ENCODE measurements at places on chromosomes 7 and 10. TPM values are rescaled to one million over a fixed set of nuclear protein-coding genes. Genes with fewer than 3 reads are reported as not detected.

The INHBA gene
- total RNA-seq: 44.8 TPM

The STAG3 gene
- total RNA-seq: 0.56 TPM

DNA sequence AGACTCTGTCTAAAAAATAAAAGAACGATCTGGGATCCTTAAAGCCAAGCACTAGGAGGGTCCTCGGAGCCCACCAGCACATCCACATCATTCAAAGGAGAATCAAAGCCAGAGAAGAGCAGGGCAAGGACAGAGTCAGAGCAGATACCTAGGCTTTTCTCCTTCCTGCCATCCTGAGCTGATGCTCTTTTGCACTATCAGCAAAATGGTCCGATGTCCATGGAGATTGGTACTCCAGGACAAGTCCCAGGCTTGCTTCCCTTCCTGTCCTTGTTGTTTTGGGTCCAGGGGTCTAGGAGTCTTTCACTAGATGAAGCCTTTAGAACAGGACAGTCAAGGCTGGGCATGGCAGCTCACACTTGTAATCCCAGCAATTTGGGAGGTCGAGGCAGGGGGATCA, 58.0 kb upstream of the ELN start:
- no peak for DNase-seq

GRCh38 chr7:51226063-51226755, 90.4 kb downstream of the COBL start:
- DNase-seq: no peak

The NXPH1 gene
- not detected for total RNA-seq

- DNase-seq: no peak
Observed at GRCh38 chr10:63574011-63574410, 52.8 kb downstream of the REEP3 start.

The TMEM176B gene
- 25.2 TPM for total RNA-seq

DNA sequence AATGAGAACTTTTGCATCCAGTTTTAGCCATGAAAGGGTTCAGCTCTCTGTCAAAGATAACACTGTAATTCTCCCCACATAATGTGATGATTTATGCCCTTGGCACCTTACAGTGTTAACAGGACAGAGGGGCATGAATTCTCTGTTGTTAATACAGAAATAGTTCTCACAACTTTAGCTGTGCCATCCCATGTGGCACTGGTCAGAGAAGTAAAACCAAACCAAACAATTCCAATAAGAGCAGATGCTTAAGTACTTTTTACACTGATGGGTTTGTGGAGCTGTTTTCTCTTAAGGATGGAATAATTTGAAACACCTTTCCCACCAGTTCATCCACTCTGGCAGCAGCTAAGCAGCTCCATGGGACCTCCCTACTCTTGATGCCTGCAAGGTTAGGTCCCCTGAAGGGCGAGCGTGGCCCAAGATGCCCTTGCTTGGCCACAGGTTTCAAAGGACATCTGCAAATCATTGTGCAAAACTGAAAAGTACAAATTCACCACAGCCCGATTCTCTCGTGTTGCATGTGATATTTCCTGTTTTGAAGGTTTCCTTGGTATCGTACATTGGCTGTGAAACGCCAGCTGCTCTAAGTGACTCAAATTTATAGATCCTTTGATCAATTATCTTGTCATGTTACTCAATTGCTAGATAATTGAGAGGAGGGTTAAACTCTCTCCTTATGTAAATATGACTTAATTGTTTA, 82.5 kb upstream of the CREB5 start:
- DNase-seq: no peak

The RBP3 gene
- not detected for total RNA-seq

GRCh38 chr10:109968953-109969759, 38.6 kb upstream of the ADD3 start:
- DNase-seq: no peak

DNA sequence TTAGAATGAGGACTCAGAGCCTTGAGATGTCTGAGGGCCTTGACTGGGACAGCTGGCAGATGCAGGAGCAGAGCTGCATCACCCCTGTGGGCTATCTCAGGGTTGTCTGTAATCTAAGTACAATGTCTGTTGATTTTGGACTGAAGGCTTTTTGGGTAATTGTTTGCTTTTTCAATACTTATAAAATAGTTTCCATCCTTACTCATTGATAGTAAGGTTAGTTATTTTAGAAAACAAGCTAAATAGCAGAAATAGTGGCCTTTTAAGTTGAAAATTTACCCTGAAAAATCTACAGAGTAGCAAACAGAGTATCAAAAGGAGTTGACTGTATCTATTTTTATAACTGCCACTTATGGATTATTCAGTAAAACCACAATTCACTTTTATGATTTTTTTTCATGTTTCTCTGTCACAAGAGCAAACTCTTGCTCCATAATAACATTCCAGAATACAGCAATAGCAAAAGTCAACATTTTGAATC, 179.7 kb downstream of the CFTR start:
- no peak for DNase-seq

GRCh38 chr10:34407324-34407805, 407.7 kb downstream of the PARD3 start:
- no peak for DNase-seq

DNA sequence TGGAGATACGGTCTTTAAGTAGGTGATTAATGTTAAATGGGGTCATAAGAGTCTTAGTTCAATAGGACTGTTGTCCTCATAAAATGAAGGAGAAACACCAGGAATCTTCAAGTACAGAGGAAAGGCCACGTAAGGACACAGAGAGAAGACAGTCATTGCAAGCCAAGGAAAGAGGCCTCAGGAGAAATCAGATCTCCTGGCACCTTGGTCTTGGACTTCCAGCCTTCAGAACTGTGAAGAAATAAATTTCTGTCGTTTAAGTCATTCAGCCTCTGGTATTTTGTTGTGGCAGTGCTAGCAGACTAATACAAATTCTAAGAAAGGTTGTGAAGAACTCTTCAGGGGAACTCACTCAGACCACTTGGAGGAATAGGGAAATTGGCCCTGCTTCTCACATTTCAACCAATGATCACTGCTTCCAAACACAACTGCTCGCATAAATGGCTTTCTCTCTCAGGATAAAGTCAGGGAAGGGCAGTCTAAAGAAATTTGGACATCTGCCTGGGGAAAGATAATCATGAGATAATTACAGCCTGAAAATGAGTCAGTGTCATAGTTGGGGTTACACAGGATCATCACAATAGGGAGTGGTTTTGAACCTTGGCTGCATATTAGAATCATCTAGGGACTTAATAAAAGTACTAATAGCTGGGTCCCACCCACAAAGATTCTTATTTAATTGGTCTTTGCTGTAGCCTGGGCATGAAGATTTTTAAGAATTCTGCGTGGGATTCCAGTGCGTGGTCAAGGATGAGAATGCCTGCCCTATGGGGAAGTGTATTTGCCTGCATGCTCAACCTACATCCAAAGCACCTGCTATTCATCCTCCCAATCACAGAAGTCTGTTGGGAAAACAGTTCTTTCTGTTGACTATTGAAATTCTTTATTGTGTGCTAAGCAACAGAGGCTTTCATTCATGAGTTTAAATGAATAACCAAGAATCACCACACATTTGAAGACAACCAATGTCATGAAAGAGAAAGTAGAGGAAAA, 310.6 kb upstream of the PLXDC2 start:
- no peak for DNase-seq

The MGMT gene
- 18.3 TPM for total RNA-seq

DNA sequence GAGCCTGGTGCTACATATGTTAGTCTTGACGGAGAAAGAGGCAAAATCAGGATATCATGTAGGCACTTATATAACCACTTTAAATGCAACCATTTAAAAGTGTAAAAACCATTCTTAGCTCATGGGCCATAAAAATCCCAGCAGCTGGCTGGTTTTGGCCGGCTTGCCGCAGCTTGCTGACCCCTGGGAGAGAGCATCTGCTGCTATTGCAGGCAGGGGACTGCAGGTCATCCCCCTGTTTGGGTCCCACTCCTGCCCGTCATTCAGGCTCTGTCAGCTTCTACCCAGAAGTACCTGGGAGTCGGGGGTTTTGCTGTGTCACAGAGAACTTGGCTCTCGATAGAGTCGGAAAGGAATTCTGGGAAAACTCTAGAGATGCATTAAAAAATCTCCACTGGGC, 187.4 kb downstream of the CUX1 start:
- DNase-seq: no peak

The UTF1 gene
- not detected for total RNA-seq

- DNase-seq: no peak
Observed at GRCh38 chr7:152424348-152425108, 11.3 kb downstream of the KMT2C start.

- DNase-seq: no peak
Observed at GRCh38 chr7:97342512-97342911, 225.0 kb downstream of the SDHAF3 start.

- no peak for DNase-seq
Observed at GRCh38 chr10:120505866-120506265, 48.8 kb downstream of the PLPP4 start.

The DRGX gene
- total RNA-seq: not detected

The FEZF1 gene
- total RNA-seq: not detected

- no peak for DNase-seq
Observed at GRCh38 chr10:103512591-103513379, 19.3 kb downstream of the NEURL1 start.

GRCh38 chr7:88169717-88170320, 50.0 kb downstream of the SRI start:
- DNase-seq: no peak

- no peak for DNase-seq
Observed at GRCh38 chr10:20674926-20675325, 222.2 kb downstream of the NEBL start.

GRCh38 chr10:69837261-69837660, 35.6 kb downstream of the COL13A1 start:
- DNase-seq: no peak

The LBX1 gene
- total RNA-seq: not detected

The MALRD1 gene
- 0.92 TPM for total RNA-seq

- no peak for DNase-seq
Observed at GRCh38 chr10:86311190-86311589, 55.4 kb downstream of the GRID1 start.

GRCh38 chr7:63040966-63041610, 957.6 kb upstream of the ZNF722 start:
- DNase-seq: no peak

- peak; percentile 88 for DNase-seq
Observed at GRCh38 chr7:37031571-37032257, 307.4 kb upstream of the AOAH start.

The TIAL1 gene
- total RNA-seq: 72.4 TPM

DNA sequence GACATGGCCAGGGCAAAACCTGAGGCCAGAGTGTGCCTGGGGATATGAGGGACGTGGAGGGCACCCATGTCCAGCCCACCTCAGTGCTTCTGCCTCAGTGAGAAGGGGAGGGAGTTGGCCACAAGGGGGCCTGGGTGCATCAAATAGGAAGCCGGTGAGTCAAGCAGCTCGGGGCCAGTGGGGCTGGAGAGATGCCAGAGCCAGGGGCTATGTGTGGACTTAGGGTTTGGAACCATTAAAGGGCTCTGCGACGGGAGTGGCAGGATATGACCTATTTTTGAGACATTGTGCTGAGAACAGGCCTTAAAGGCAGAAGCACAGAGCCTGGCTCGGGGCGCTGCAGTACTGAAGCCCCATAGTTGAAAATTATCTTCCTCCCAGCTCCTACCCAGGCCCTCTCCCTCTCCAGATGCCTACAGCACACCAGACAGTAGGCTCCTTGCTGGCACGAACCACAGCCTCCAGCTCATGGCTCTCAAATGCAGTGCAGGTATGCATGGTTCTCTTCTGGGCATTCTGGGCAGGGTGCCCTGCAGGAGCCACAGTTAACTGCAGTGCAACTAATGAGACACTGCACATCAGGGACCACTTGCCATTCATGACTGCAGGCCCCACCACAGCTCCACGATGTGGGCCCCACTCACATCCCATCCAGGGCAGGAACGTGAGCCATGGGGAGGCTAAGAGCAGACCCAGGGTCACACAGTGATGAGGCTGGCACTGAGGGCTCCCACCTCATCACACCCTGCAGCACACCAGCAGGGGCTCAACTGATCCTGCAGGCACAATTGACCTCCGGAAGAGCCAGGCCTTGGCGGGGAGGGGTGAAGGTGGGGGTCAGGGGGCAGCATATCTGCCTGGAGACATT, 7.2 kb upstream of the PGAM2 start:
- DNase-seq: peak; percentile 93

DNA sequence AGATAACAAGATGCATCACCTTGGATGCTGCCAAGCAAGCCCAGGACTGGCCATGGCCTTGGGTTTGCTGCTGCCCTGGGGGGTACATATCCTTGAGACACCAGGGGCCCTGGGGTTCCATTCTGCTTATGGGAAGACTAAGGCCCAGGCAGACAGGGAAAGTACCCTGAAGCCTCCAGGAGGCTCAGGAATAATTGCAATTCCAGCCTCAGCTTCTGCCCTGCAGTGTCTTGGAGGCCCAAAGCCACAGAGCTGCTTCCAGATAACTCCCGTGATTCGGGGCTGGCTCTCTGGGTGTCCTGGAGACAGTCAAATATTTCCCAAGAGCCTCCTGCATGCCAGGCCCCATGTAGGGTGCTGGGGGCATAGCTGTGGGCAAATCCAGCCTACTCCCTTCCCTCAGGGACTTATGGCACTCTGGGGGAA, 22.6 kb downstream of the MYL10 start:
- no peak for DNase-seq

DNA sequence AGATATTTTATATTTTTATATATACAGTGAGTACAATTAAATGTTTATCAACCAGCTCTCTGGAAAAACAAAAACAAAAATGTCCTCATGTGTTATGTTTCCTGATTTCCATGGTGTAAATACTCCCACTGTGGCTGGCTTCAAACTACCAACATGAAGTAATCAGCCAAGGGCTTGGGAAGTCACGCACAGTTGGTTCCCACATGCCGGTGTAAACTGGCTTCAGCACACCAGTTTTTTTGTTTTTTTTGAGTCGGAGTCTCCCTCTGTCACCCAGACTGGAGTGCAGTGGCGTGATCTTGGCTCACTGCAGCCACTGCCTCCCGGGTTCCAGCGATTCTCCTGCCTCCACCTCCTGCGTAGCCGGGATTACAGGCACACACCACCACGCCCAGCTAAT, 11.8 kb downstream of the OSBPL3 start:
- no peak for DNase-seq

The NPFFR1 gene
- 0.14 TPM for total RNA-seq

DNA sequence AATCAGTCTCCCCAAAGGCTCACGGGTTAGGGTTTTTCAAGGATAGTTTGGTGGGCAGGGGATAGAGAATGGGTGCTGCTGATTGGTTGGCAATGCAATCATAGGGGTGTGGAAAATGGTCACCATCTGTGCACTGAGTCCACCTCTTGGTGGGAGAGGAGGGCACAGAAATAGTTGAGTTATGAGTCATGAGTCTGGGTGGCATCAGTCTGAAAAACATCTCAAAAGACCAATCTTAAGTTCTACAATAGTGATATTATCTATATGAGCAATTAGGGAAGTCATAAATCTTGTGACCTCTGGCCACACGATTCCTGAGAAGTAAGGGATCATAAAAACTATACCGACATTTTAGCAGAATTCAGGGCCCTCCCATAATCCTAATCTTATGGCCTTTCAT, 62.7 kb downstream of the LGI1 start:
- no peak for DNase-seq

The C7orf57 gene
- not detected for total RNA-seq

DNA sequence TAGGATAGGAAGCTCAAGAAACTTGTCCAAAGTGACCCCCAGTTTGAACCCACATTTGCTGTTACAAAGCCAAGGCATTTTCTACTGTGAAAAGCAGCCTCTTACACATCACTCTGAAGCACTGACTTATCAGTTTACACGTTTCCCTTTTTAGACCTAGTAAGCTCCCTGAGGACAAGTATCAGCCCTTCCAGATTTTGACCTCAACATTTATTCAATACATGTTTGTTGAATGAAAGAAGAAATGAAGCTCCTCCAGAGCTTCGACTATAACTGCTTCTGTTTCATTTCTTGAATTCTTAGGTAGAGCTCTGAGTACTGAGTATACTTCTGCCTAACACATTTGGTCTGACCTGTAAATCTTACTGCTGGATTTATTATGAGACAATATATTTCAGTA, 2.7 kb downstream of the WASL start:
- DNase-seq: no peak
